ENCODE measurements at places on chromosomes 1 and 21.

- no peak for DNase-seq
Measured at GRCh38 chr1:84122780-84123382, 21.2 kb upstream of the PRKACB start.

GRCh38 chr1:175499595-175500382 lies 243.6 kb downstream of the TNR start:
- no peak for DNase-seq

- DNase-seq, result no peak
Measured at GRCh38 chr1:78093560-78093959, 47.8 kb downstream of the GIPC2 start.

- DNase-seq, result no peak
Measured at GRCh38 chr1:227793948-227794816, 21.3 kb upstream of the PRSS38 start.

DNA sequence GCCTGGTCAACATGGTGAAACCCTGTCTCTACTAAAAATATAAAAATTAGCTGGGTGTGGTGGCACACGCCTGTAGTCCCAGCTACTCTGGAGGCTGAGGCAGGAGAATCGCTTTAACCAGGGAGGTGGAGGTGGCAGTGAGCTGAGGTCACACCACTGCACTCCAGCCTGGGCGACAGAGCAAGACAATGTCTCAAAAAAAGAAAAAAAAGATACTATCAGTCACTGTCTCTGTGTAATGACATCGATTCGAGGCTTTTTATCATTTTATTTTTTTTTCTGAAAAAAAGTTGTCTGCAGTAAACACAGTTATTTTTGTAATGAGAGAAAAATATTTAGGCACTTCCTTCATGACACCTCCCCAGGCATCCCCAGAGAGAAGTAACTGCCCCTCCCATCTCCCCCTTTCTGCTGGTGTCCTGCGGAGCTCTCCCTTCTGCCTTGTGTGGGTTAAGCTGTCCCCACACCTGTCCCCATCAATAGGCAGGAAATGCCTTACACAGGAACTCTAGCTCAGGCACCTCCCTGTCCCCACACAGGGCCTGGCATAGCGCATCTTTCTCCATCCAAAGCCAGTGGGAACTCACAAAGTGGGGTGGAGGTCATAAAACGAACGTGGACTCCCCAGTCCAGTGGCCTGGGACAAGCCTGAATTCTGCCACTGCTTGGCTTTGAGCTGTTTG lies 132.0 kb downstream of the SYF2 start:
- no peak for DNase-seq

DNA sequence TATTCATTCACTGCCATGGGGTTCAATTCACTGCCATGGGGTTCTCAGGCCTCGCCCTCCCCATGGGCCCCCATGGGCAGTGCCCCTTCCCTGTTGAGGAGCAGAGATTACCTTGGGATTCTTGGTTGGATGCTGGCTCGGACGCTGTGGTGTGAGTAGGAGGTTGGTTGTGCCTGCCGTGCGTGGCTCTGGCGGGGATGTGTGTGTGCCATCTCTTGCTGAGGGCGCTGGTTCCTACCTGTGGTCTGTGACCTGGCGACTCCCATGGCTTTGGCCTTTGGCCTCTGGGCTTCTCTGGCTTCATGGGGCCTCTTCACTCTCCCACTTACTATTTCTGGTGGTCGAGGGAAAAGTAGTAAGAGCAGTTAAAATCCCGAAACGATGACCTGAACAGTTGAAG lies 42.1 kb downstream of the PCNT start:
- DNase-seq, result no peak

- no peak for DNase-seq
Measured at GRCh38 chr1:67908250-67908936, 75.1 kb upstream of the GNG12 start.

GRCh38 chr1:98399218-98399617 lies 262.3 kb upstream of the SNX7 start:
- DNase-seq, result no peak

DNA sequence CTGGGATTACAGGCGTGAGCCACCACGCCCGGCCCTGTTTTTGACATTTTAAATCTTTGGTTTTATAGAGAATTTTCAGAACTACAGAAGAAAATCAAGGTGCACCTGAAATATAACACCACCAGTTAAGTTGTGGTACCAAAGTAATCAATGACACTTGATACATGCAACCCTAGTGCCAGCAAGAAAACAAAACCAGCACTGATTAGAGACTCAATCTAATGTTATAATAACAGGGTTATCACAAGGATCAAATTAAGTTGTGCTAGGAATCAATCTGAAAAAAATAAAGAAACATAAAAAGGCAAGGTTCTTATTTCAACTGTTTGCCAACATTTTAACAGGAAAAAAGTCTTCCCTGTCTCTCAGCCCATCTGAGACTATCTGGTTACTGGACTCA lies 23.8 kb downstream of the TGFBR3 start:
- DNase-seq, result no peak

- DNase-seq, result no peak
Measured at GRCh38 chr1:192700834-192701271, 64.9 kb downstream of the RGS13 start.

DNA sequence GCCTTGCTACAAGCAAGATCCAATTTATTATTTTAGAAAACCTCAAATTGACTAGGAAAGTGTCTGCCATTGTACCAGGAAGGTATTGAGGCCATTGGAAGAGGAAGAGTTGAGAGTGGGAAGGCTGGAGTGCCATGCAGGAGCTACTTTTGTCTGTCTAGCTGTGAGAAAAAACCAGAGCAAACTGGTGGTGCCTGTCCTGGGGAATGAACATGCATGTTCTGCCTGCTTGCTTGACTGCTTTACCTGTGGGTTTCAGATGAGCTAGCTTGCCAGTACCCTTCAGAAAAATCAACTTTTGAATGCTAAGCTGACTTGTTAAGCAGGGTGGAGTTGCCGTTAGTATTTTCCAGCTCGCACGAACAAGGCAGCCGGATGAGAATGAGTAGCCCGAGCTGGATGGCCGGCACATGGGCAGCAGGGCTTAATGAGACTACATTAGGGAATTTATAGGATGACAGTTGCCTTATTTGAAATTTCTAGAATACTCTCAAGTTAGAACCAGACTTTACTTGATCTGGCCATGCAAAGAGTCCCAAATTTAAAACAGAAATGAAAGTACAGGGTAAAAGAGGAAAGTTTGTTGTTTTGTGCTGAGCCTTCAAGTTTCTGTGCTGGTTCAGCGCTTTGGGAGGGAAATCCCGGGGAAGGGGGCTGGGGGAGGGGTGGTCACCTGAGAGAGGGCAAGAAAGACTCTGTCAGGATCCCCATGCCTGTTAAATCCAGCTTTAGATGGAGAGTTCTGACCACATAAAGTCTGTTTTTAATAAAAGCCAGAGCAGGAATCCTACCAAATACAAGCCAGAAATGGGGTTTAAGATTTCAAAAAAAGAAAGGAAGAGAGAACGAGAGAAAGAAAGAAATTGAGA lies 29.6 kb upstream of the C1orf105 start:
- no peak for DNase-seq

DNA sequence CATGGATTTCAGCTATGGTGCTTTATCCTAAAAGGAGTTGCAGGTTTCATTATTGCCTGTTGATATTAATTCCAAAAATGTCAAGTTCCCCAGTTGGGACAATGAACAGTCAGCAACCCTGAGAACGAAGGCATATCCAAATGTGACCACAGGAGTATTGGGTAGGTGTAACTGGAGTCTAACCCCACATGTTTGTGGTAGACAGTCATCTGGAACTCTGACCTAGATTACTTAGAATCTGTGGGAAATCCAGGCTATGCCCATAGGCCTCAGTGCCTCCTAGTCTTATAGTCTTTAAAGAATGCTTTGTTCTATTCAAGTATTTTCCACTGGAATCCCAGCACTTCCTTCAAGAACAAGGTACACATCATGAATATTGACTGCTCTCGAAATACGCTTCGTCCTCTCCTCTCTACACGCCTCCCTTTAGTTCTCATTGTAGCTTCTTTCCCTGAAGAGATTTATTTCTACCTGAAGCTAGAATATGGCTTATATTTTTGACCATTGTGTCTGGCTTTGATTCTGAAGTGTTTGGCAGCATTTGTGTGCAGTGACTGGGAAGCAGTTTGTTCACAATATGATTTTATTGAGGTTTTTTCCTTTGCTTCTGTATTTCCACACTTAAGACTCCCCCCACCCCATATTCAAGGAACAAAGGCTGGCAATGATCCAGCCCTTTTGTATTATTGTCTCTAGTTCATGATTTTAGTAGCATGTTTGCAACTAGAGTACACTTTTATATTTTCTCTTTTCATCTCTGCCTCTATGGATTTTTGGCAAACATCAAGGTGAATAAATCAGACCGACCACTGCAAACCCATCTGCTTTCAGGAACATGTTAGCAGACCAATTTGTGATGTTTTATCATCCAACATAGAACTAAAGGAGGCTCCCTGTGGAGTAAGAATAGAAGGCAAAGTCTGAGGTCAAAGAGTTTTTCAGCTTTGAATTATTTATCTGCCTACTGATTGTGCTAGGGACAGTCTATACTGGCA lies 178.6 kb downstream of the GPR52 start:
- no peak for DNase-seq

DNA sequence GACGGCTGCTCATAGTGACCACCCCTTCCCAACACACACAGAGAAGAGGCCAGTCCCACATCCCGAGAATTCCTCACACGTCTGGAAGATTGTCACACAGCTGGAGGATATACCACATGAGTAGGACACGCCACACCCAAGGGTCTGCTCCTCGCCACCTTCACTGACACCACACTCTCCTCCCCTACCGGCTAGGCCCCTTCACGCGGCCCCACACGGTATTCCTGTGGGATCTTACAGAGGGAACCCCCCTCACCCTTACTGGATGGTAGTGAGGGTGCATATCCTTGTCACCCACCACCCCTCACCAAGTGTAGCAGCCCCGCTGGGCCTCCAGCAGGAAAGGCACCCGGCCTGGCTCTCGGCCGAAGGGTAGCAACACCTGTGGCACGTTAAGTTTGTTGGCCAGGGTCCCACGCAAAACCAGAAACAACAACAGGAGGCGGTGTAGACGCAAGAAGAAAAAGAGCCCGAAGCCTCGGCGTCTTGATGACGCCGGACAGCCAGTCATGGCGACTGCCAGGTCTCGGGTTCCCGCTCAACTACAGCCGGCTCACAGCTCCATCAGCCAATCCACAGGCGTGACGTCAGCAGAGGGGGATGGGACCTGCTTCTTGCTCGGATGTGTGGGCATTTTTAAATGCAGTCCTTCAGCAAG lies at the start of gene NUP210L:
Gene NUP210L (minus strand): TSS at position 540 of the 658 bp plus-strand sequence.
- DNase-seq, result no peak

DNA sequence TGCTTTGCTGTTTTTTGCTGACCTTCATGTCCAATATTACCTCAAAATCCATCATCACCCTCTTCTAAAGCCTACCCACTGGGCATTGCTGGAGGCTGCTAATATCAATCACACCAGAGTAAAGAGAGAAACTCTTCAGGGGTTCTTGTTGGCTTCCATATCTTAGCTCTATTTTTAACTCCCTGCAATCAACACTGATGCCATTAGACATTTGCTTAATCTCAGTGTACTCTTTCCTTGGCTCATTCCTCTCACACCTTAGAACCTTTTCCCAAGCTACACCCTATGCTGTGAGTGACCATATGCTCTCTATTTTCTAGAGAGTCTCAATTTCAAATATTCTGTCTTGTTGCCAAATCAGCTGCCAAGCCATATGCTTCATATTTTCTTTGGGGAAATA lies 40.6 kb upstream of the RABGAP1L start:
- no peak for DNase-seq

- no peak for DNase-seq
Measured at GRCh38 chr1:75727571-75727970, 3.1 kb downstream of the ACADM start.

DNA sequence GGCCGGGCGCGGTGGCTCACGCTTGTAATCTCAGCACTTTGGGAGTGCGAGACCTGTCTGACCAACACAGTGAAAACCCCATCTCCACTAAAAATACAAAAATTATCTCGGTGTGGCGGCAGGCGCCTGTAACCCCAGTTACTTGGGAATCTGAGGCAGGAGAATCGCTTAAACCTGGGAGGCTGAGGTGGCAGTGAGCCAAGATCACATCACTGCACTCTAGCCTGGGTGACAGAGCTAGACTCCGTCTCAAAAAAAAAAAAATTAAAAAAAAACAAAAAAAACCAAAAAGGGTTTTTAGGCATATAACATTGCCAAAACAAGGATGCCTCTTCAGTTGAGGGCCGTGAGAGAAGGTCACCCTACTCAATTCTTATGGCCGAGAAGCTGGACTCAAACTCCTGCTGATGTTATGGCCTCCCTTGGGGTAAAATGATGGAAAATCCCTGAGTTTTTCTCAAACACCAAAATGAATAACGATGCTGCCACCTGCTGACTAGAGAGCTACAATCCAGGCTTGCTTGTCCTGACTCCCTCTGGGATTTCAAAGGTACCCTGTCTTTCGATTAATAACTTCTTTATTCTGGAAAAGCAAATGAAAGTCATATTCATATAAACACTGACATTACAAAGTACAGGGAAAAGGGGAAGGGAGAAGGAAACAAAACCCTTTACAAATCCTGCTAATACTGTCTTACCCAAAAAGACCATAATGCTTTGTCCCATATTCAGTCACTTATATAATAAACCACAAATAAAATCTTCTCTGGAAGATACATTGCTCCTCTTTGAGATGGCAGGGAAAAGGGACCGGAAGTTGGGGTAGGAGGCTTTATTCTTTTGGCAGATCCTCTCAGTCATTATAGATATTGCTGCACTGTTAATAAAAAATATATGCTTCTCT lies 10.7 kb downstream of the RAB42 start:
- no peak for DNase-seq

- DNase-seq, result no peak
Measured at GRCh38 chr21:43881283-43881682, 16.3 kb downstream of the AGPAT3 start.

GRCh38 chr1:119286587-119287181 lies 81.9 kb upstream of the HAO2 start:
- no peak for DNase-seq

DNA sequence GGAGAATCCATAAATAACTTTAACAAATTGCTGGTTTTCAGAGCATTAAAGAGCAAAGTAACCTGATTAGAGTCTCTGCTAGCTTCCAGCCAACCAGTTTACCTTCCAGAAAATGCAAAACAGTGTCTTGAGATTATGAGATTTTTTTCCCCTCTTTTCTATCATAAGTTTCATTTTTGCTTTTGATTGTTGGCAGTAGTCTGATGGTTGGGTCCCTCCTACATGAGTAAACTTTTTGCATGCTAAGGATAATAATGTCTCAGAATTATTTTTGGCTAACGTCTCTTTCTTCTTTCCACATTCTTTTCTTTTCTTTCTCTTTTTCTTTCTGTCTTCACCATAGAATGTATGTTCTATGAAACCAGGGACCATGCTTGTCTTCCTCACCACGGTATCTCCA lies 6.3 kb upstream of the ADAMTS5 start:
- no peak for DNase-seq

- no peak for DNase-seq
Measured at GRCh38 chr1:230421481-230421880, 4.7 kb downstream of the PGBD5 start.

- DNase-seq, result no peak
Measured at GRCh38 chr1:185969524-185969991, 235.4 kb downstream of the HMCN1 start.

DNA sequence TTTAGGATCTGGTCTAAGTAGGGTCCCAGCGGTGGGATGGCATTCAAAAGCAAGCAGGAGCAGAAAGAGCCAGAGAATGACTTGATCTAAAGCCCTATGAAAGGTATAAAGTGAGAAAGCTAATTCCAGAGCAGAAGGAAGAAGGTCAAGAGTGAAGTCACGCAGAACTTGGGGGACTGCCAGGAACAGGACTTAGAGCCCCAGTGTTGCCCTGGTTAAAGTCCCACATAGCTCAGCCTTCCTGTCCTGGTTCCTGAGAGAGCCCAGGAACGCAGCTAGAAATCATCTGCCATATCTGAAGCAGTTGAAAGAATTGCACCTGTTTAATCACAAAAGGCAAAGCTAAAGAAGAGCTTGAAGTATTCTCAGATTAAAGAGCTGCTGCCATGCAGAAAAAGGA lies 160.6 kb upstream of the ATP1B1 start:
- no peak for DNase-seq

Data from cortex of kidney (tissue), 1 donor.